ENCODE measurements at places on chromosomes 1 and 21.

GRCh38 chr1:114269539-114269938, 115.9 kb upstream of the SYT6 start:
- no peak for DNase-seq

DNA sequence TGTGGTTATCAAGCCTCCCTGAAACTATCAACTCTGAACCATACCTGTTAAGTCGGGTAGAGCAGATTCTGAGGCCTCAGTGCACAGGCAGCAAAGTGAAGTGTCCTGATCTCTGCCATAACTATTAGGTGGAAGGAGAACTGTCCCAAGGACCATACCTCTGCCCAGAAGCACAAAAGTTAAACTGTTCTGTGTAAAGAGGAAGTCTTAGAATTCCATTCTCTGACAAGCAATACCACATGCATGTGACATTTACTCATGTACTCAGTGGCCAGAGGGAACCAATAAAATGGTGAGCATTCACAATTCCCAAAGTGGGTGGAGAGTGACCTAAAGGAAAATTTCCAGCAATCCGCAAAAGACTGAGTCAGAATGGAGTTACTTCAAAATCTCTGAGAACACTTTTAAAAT, 61.0 kb downstream of the TOR3A start:
- no peak for DNase-seq

- DNase-seq, result no peak
Observed at GRCh38 chr1:211114446-211114845, 19.5 kb downstream of the KCNH1 start.

GRCh38 chr1:172141341-172141881, 279.1 kb upstream of the C1orf105 start:
- DNase-seq, result no peak

DNA sequence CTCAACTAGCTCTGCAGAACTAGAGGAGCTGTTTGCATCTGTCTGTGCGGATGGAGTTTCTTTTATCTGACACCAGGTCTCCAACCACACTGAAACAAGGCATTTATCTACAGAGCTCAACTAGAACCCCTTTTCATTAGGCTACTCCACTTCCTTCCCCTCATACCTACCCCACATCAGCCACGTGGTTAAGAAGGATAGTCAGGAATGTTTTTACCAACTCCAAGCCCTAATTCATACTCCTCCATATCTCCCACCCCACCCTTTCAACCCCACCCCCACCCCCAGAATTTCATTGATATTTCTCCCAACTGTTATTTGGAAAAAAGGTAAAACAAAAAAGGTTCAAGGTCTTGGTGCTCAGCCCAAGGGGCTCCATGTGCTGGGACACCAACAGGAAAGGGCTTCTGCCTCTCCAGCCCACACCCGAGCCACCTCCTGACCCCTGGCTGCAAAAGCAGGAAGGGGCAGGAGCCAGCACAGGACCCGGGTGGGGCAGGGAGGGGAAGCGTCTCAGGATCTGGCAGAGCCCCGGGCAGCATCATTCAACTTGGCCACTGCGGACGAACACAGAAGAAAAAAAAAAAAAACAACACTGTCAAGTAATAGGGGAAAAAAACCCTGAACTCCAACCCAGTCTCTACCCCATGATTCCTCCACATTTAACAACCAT, 7.0 kb downstream of the ENSA start:
- no peak for DNase-seq

DNA sequence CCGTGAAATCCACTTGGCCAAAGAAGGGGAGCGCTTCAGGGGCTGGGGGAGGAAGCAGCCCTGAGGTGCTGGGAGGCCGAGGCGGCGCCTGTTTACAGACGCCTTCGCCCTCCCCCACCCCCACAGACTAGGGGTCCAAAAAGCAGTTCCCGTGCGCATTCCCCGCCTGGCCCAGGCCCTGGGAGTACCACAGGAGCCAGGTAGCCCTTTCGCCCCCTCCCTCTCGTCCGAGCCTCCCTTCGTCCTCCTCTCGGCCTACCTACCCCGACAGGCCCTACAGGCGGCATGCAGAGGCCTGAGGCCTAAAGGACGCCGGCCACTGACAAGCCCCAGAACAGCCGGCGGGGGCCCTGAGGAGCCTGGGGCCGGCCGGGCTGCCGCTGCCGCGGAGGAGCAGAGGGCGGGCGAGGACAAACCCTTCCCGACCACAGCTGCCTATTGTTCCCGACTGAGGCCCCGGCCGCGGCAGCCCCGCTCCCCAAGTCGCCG, 522 bp downstream of the RC3H1 start:
- peak; percentile 26 for DNase-seq

- no peak for DNase-seq
Observed at GRCh38 chr1:56437959-56438358, 141.4 kb downstream of the PLPP3 start.

- no peak for DNase-seq
Observed at GRCh38 chr1:201632364-201632952, 93.5 kb downstream of the NAV1 start.

- DNase-seq, result no peak
Observed at GRCh38 chr1:245334827-245335490, 180.2 kb downstream of the KIF26B start.
